Activated T-helper 9 cell treated with anti-CD3 and anti-CD28 coated beads, Interleukin-2, amount 50 U/mL, for 16 hours (primary cell): ENCODE measurements at places on chromosomes 7 and 10.

GRCh38 chr7:13240349-13240748 lies 552.9 kb downstream of the ARL4A start:
- DNase-seq: no peak

GRCh38 chr10:95964756-95965155 lies 57.0 kb downstream of the CC2D2B start:
- DNase-seq: no peak

DNA sequence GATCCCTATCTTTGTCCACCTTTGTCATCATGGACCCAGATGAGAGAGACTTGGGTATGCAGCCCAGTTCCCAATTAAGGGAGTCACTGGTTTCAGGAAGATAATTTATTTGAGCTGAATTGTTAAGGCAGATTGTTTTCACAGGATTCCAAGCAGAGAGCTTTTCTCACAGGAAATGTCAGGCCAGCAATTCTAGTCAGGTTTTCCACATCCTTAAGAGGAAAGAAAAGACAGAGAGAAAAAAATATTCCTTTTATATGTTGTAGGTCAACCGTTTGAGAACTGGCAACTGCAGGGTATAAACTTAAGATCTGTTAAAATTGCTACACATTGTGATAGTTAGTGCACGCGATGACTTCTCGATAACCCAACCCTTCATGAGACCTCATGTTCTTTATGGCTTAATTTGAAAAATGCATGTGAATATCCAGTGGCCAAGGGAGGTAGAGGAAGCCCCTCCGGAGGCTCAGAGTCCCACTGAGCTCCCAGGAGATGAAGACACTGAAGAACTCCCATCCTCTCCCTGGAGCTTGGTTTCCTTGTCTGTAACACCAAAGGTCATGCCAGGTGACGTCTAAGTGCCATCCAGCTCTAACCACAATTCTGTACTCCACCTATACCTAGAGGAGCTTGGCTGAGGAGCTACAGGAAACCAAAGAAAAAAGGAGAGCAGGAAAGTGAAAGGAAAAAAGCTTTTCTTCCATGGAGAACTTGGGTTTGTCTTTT lies 45.6 kb downstream of the MINDY4 start:
- DNase-seq: no peak

- DNase-seq: peak; percentile 3
These were observed 192.5 kb upstream of the PRSS1 start for GRCh38 chr7:142556740-142557139.

GRCh38 chr7:111092406-111093236 lies 1.7 kb downstream of the LRRN3 start:
- no peak for DNase-seq

GRCh38 chr10:62580396-62580795 lies 206.2 kb downstream of the ZNF365 start:
- DNase-seq: no peak

DNA sequence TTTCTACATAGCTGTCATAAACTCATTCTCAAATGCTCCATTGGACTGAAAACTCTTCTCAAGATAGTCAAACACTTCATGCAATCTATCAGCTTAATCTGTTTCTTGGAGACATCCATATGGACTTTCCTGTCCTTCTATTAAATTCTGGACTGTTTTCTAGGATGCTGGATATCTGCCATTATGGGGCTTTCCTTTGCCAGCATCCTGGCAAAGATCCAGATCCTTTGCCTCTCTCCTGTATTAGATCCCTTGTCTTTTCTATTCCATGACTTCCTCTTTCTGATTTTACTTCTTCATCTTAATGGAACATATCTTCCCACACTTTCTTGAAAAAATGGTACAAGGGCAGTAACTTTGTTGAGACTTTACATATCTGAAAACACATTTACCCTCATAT lies 35.9 kb upstream of the SKAP2 start:
- no peak for DNase-seq

DNA sequence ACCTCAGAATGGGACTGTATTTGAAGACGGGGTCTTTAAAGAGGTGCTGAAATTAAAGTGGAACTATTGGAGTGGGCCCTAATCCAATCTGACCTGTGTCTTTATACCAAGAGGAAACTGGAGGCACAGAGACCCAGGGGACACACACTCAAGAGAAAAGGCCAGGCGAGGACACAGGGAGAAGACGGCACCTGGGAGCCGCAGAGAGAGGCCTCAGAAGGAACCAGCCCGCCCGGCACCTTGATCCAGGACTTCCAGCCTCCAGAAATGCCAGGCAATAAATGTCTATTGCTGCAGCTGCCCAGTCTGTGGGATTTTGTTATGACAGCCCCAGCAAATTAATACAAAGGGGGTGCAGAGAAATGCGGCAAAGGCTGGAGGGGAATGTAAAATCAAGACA lies 10.5 kb downstream of the CARD11 start:
- no peak for DNase-seq

DNA sequence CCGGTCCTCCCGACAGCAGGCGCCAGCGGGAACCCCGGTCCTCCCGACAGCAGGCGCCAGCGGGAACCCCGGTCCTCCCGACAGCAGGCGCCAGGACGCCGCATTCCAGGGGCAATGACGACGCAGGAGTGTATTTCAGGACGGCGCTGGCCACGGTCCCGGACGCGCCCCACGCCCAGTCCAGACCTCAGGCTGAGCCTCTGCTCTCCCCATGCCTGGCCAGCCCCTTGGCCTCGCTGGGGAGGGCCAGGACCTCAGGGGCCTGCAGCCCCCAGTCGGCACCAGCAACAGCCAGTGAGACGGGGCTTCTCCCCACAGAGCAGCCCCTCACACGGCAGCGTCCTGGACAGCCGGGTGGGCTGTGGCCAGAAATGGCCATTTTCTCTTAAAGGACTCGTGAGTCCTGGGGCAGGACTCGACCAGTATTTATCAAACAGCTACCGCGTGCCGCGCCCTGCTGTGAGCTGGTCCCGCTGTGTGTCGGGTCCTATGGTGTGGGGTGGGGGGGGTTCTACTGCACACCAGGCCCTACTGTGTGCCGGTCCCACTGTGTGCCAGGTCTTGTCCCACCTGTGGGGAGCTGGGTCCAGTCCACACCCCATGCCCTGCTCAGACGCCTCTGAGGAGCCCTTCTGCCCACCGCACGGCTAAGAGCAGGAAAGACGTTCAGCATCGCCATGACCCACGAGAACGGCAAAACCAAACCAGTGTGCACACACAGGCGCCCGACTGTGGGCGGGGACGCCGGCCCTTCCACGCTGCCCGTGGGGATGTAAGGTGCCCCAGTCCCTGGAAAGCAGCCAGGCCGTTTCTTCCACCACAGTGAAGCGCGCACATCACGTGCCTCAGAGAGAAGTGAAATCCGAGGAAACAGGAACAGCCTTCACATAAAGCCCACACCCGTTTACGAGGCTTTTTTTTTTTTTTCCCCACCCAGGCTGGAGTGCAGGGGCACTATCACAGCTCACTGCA lies 33.3 kb downstream of the GET4 start:
- DNase-seq: no peak

- peak; percentile 43 for DNase-seq
These were observed 2.5 kb downstream of the LRCH4 start for GRCh38 chr7:100583132-100584053.

DNA sequence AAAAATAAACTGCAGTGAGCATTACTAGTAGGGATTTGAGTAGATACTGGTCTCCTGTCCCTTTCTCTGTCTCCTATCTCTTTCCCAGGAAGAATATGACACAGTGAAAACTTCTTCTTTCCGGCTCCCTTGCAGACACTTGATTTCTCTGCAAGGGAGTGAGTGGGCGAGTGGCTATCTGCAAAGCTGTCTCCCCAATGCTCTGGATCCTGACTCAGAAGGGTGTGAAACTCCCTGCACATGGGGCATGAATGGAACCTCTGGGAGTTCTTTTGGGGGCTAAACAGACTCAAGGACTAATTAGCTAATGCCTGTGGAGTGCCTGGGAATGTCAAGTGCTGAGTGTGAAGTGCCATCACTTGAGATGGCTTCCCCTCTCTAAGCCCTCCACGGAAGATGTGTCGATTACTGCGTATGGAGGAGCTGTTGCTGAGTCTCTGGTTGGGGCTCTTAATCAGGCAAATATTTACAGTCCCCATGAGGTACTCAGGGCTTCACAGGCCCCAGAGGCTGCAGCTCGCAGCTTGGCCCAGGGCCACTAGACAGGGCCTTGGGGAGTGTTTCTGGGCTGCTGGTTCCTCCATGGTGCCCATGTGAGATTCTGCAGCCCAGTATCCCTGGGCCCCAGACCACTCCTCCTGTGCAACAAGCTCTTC lies 139.8 kb downstream of the RPS24 start:
- no peak for DNase-seq

GRCh38 chr7:69109246-69109645 lies 489.0 kb upstream of the AUTS2 start:
- no peak for DNase-seq

DNA sequence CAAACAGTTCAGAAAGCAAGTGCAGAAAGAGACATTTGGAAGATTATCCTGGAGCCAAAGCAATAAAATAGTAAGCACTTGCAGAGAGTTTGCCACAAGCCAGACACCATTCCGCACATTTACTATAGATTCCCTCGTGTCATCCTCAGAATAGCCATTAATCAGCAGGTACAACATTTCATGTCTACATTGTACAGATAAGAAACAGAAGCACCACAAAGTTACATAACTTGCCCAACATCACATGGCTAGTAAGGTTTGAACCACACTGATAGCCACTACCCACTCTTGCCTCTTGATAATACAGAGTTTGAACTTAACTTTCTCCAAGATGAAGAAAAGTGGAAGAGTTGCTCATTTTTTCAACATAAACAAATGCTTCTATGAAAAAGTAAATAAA lies 40.6 kb upstream of the GHITM start:
- no peak for DNase-seq

GRCh38 chr10:126208726-126209302 lies 179.5 kb downstream of the ADAM12 start:
- DNase-seq: no peak

DNA sequence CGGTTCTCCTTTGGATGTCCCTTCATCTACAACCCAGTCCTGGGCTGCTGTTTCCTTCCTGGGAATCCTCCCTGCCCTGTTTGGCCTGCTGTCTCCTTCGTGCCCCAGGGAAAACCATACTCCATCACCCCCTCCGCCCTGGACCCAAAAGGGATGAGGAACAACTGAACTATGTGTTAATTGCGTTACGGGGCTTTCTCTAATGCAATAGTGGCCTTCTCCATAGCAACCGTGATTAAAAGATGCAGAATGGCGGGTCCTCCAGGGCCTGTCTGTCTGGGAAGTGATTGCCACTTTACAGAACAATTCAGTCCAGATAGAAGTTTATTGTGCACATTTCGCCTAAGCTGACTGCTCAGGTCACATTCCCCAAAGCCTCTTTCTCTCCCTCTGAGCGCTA lies 112.0 kb upstream of the FGFR2 start:
- no peak for DNase-seq

- no peak for DNase-seq
These were observed 42.7 kb downstream of the LAMB1 start for GRCh38 chr7:107960272-107960671.

- DNase-seq: no peak
These were observed 239.5 kb upstream of the PPP1R3A start for GRCh38 chr7:114158275-114158674.

- DNase-seq: no peak
These were observed 14.7 kb downstream of the COL1A2 start for GRCh38 chr7:94409200-94409948.

DNA sequence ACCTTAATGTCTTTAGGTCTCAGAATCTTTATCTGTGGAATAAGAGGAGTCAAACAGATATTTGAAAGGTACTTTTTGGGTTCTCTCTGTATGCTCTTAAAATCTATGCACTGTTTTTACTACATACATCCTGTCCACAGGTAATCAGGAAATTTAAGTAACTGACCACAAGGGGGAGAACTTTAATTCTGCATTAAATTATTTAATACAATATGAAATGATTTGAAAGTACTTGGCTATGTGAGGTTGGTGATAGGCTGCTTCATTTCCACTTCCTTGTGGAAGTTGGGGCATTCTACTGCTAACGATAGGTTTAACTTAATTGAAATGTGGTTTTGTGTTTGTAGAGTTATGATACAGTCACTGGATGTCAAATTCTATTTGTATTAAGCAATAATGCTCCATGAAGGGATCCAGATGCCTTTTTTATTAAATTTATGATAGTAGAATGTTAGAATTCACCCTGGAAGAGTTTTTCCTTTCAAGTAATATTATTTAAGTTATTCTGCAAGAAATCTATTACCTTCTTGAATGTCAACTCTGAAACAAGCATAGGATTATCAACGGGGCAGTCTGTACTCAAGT lies 6.0 kb downstream of the TEX47 start:
- no peak for DNase-seq

DNA sequence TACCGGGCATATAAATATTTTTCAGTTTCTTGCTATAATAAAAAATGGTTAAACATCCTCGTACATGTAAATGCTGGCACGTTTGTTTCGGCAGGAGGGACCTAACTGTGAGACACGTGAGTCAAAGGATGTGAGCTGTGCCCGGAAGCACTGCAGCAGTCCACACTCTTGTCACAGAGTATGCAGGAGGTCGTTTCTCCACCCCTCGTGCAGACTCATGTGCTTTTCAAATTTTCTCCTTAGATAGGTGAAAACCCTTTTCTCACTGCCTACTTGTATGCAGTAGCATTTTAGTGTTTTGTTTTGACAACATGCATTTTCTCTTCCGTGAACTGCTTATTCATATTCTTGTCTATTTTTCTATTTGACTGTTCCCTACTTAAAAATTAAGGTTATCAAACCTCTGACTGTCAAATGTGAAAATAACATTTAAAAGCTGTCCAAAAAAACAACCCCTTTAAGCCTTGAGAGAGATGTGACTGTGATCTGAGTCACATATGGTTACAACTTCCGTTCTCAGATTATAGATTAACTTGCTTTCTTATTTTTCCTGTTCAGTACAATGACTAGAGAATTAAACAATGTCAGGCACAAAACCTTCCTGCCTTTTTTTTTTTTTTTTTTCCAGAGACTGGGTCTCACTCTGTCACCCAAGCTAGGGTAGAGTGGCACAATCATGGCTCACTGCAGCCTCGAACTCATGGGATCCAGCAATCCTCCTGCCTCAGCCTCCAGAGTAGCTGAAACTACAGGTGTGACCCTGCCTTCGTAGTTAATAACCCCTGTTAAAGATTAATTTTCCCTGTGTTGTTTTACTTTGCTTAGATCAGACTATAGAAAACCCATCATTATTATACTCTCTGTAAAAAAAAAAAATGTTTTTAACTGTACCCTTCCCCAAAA lies 45.1 kb downstream of the DPY19L1 start:
- DNase-seq: peak; percentile 31

GRCh38 chr7:98107313-98107721 lies 655 bp downstream of the LMTK2 start:
- DNase-seq: no peak

GRCh38 chr7:145293228-145293701 lies 457.4 kb upstream of the TPK1 start:
- DNase-seq: no peak

- no peak for DNase-seq
These were observed 216.0 kb downstream of the BMPER start for GRCh38 chr7:34121366-34121765.

GRCh38 chr10:1045415-1045814 lies 3.5 kb downstream of the IDI1 start:
- no peak for DNase-seq

GRCh38 chr10:91163269-91163868 lies 57.1 kb upstream of the PCGF5 start:
- peak; percentile 64 for DNase-seq

- no peak for DNase-seq
These were observed 220.8 kb upstream of the TCERG1L start for GRCh38 chr10:131532291-131532690.

- peak; percentile 17 for DNase-seq
These were observed 250.2 kb downstream of the ELFN1 start for GRCh38 chr7:1920266-1920681.
